GM10248 (cell line): ENCODE measurements at places on chromosomes 16 and 17.

DNA sequence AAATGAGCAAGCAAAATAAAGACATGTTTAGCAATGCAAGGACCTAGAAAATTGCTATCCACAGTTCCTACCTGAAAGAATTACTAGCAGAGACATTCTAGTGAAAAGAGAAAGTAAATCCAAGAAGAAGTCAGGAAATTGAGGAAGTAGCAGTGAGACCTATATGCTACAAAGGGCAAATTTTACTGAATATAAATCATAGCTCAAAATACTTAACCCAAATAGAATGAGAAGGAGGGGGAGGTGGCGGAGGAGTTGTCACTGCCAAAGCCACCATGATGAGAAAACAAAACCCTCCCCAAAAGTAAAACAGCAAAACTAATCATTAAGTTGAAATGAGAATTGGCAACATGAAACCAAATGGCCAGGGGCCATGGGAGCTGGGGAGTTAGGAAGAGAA, 39.3 kb downstream of the PITPNM3 start:
- DNase-seq, result no peak

GRCh38 chr16:88702371-88703210, 3.6 kb downstream of the RNF166 start:
- no peak for DNase-seq

DNA sequence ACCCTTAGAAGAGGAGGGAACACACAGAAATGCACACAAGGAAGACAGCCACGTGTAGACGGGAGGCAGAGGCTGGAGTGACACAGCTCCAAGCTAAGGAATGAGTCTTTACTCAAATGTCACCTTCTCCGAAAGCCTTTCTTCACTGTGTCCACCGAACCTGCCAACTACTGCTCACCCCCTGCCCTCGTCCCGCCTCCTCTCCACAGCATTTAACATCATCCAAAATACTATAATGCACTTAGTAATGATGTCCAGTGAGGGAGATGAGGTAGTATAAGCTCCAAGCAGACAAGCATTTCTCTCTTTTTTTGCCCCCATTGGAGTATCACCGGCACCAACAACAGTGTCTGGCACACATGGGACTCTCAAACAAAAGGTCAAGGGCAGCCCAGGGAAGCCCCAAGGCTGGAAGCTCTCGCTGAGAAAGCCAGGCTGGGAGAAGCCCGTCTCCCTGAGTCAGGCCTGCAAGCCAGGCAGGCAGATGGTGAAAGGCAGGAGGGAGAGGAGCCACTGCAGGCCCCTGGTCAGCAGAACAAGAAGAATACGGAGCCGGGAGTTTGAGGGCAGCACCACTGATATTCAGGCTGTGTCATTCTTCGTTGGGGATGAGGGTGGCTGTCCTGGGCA, 25.9 kb downstream of the ZFHX3 start:
- no peak for DNase-seq

DNA sequence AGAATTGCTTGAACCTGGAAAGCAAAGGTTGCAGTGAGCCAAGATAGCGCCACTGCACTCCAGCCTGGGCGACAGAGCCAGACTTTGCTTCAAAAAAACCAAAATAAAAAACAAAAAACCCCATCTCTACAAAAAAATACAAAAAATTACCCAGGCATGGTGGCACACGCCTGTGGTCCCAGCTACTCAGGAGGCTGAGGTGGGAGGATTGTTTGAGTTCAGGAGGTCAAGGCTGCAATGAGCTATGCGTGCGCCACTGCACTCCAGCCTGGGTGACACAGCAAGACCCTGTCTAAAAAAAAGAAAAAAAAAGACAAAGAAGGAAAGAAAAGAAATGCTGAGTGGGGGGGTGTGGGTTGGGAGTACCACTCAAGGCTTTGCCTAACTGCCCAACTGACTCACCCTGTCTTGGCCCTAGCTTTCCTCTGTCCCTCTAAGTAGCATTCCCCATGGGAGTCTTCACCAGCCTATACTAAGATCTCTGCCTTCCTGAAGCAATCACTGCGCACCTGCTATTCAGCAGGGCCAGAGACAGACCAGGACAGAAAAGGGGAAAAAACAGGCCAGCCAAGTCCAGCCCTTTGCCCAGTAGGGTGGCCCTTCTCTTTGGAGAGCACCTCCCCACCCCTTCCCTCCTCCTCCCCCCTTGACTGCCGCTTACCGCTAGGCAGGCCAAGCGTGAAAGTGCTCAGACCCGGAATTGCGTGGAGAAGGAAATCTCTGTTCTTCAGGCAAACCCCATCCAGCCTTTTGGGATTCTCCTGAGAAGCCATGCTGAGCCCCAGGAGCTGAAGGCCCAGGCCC, 45.8 kb downstream of the RTN4RL1 start:
- DNase-seq, result no peak

DNA sequence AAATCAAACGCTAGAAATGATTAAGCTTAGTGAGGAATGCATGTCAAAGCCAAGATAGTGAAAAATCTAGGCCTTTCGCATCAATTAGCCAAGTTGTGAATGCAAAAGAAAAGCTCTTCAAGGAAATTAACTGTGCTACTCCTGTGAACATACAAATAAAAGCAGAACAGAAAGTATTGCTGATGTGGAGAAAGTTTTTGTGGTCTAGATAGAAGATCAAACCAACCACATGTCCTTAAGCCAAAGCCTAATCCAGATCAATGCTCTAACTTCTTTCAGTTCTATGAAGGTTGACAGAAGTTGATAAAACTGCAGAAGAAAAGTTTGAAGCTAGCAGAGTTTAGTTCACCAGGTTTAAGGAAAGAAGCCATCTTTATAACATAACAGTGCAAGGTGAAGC, 1044.6 kb downstream of the CDH11 start:
- no peak for DNase-seq

GRCh38 chr17:61597607-61598006, 6.6 kb upstream of the NACA2 start:
- no peak for DNase-seq

DNA sequence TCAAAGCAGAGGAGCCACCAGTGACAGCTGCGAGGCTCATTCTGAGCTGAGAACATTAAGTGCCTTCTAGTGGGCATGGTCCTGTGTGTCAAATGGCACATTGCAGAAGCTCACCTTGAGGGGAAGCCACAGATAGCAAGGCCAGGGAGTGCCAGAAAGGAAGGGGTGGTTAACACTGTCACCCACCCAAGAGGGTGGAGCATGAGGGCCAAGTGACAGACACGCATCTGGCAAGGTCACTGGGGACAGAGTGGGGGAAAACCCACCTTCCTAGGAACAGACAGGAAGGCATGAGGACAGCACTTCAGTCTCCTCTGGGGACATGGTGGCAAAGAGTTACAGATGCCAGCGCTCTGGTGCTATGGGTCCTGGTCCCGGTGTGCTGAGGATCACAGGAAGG, 22.1 kb downstream of the NUBP1 start:
- DNase-seq, result peak; percentile 58

DNA sequence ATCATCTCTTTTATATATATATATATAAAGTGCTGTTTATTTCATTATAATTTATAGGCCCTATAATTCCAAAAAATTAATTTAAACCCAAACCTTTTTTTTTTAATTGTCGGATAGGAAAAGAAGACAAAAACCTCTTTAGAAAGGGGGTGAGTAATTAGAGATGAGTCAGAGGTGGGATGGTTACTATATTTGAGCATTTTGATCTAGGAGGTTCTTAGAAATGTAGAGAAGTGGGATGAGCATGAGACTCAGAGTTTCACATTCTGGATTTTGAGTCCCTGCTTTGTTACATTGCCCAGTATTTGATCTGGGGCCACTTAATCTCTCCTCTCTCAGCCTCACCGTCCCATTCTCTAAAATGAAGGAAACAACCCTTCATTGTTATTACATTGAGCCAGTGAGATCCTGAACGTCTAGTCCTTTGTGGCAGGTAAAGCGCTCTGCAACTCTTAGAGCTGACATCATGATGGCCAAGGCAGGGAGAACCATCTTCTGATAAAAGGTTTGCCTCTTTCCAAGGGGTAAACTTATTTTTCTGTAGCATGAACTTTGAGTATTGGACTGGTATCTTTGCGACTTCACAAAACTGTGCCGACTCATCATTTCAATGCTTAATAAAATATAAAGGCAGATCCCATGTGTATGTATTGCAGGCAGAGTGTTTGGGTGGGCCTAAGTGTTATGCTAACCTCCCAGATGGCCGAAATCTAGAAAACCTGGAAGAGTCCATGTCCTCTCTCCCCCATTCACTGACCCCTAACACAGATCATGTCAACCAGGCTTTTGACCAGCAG, 21.3 kb downstream of the HS3ST3B1 start:
- no peak for DNase-seq

DNA sequence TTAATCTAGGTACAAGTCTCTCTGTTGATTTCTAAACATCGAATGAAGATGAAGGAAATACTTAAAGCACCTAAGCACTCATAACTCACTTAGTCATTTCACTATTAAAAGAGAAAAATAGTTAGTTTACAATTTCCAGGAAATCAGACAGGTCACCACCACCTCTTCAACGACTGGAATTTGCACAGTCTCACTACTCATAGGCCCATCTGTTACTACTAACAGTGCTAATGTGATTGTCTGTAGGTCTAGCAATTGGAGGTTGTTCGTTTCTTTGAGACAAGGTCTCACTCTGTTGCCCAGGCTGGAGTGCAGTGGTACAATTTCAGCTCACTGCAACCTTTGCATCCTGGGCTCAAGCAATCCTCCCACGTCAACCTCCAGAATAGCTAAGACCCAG, 444.6 kb downstream of the MAF start:
- DNase-seq, result no peak

DNA sequence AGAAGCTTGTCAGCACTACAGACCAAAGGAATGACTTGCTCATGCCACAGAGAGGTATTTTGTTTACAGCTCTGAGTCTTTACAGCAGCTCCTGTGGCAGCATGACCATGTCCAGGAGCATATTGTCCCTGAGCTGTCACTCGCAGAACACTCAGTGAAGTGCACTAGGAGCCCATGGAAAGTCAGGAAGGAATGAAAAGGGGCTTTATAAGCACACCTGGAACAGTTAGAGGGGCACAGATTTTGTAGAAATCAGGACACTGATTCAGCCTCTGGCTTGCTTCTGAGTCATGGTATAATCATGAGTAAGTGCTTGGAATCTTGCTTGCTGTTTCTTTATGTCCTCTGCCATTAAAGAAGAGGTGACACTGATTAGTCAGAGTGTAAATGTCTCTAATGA, 41.0 kb downstream of the TADA2A start:
- DNase-seq, result no peak

- no peak for DNase-seq
Observed at GRCh38 chr17:30398328-30399041, 19.8 kb downstream of the CPD start.

DNA sequence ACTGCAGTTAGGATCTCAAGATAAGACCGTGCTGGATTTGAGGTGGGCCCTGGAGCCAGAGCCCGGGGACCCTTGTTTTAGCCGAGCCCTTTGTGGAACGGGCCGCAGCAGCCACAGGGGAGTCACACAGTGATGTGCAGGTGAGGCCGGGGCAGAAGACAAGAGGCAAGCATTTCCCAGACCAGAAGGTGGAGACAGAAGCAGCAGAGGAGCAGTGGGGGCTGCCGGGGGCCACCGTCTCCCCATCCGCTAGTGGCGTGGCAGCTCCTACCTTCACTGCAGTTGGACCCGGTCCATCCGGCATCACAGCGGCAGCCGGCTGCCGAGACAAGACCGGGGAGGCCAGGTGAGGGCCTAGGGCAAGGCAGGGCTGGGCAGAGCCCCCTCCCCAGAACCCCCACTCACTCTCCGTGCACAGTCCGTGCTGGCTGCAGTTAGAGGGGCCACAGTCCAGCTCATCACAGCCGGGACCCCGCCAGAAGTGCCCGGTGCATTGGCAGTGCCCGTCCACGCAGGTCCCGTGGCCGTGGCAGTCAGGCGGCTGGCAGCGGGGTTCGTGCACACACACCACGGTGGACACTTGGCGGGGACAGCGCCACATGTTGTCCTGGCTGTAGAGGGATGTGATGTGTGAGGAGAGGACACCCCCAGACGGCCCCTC, 6.0 kb downstream of the NAGPA start:
- no peak for DNase-seq

DNA sequence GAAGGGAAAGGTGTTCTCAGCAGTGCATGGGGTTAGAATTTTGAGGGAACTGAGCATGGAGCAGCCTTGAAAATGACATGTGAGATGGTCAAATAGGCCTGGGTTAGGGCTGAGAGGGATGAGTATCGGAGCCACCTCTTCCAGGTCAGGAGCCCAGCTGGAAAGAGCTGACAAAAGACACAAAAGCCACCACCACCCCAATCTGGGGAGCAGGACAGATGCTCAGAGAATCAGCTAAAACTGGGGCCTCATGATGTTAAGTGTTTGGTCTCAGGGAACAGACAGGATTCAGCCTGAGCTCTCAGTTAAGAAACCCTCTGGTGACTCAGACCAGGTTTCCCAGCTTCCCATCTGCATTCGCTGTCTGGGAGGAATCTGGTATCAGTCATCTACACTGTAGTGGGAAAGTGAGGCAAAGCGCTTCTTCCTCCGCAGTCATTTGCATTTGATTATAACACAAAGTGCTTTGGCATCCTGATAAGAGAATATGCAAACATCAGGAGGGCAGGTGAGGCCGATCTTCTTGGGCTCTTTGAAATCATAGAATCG, 2.6 kb downstream of the WNT9B start:
- DNase-seq, result no peak

DNA sequence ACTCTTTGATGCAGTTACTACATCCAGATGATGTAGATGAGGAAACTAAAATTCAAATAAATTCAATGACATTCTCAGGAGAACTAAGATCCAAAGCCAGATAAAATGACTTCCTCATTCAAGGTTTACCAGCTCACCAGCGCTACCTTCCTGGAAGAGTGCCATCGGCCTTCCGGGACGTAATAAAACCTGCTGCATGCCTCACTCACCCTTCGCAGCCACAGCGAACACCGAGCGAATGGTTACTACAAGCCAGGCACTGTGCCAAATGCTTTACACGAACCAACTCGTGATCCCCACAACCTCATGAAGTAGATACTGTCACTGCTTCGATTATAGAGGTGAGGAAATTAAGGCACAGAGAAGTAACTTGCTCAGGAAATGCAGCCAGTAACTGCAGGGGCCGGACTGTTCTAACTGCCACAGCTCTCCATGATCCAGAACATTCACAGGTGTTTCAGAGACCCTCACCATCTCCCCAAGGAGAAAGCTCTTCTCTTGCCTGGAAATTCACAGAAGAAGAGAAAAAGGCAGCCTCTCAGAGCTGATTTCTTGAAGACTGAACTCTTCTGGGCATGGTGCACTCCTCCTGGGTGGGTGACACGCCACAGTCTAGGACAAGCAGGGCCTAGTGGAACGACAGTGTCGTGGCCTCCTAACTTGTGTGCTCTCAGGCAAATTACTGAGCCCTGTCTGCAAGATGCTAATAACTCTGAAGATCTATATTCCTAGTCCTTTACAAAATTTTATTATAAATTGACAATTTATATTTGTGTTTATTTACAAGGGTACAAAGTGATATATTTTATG, 46.8 kb downstream of the HIC1 start:
- DNase-seq, result no peak

DNA sequence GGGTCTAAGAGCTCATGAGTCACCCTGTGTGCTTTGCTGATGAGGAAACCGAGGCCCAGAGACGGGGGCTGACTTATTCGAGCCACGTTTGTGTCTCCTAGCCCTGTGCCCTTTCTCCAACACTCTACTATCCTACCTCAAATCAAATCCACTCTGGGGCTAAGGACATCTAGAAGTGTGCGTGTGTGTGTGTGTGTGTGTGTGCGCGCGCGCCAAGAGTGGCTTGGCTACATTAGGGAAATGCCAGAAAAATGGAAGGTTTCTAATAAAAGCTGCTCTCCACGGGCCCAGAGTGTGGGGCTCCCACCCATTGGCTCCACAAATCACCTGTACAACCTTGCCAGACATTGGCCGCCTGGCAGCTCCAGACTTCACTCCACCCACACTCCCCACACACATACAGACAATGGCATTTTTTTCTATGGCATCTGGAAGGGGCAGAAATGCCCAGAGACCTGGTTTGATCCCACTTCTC, 30.3 kb upstream of the PHOSPHO1 start:
- DNase-seq, result no peak

- DNase-seq, result no peak
Observed at GRCh38 chr16:2432801-2433505, 3.7 kb downstream of the CCNF start.
